ENCODE measurements at places on chromosomes 6 and 20.

DNA sequence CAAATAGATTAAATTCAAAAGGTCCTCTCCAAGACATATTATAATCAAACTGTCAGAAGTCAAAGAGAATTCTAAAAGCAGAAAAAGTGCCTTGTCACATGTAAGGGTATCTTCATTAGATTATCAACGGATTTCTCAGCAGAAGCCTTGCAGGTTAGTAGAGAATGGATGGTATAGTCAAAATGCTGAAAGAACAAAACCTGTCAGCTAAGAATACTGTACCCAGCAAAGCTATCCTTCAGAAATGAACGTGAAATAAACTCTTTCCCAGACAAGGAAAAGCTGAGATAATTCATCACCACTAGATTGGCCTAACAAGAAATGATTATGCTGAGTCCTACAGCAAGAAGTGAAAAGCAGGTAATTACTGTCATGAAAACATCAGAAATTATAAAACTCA, 92.9 kb downstream of the STXBP5 start:
- no peak for DNase-seq

GRCh38 chr20:46638134-46638897, 12.9 kb downstream of the SLC13A3 start:
- DNase-seq = no peak

- DNase-seq = no peak
Observed at GRCh38 chr6:72032086-72032485, 145.7 kb downstream of the RIMS1 start.

GRCh38 chr6:13528232-13528631, 40.8 kb upstream of the GFOD1 start:
- DNase-seq = no peak

GRCh38 chr6:130620338-130620781, 206.8 kb upstream of the SMLR1 start:
- DNase-seq = no peak

DNA sequence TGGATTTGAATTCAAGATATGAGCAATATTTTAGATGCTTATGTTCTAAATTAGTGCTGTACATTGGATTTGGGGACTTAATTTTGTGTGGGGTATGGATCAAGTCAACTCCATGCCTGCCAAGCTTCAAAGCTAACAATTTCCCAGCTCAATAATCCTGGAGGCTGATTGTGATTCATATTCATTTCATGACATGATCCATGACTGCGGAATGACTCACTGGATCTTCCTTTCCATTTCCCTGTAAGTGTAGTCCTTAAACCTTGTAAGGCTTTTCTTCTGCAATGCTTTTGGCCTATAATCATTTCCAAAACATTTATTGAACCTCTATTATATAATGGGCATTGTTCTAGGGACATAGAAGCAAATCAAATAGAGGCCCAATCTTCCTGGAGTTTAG, 44.7 kb upstream of the CCN2 start:
- no peak for DNase-seq

GRCh38 chr20:24439737-24440387, 29.6 kb upstream of the SYNDIG1 start:
- no peak for DNase-seq

DNA sequence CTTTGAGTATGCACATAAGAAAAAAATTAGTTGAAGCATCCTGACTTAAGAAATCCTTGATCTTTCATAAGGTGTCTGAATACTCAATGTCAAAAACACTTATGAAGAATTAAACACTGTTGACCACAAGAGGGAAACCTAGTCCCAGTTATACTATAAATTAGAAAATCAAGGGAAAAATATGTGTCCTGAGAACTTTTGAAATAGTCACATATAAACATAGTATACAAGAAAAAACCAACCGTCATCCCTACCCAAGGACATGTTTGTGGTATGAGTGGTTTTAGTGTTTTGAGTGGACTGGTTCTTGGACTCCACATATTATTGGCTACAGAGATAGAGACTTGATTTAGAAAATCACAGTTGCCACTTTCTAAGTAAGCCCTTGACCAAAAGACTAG, 7.6 kb upstream of the HLA-DRA start:
- DNase-seq = no peak

DNA sequence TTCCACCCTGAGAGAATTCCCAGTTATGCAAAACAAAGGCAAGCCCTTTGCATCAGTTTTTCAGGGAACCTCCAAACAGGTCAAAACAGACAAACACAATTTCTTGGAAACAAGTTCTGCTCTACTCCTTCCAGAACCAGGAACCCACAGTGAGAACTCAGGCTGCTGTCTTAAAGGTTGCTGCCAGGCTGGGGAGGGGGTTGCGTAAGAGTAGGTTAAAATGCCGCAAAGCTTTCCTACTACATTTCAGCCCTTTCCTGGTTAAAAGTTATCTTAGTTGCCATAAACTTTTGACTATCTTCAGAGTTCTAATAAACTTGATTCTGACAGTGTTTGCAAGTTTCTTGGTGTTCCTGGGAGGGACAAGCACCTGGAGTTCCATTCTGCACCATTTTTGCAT, 33.8 kb downstream of the KPNA5 start:
- DNase-seq = no peak

All from GM12892 (cell line).